ENCODE measurements at places on chromosomes 1 and 21. TPM values are rescaled to one million over a fixed set of nuclear protein-coding genes. Genes with fewer than 3 reads are reported as not detected.

The TNFRSF4 gene
- total RNA-seq: 0.25 TPM

The LDLRAD2 gene
- total RNA-seq: not detected

The IFI6 gene
- 53.9 TPM for total RNA-seq

The KCNA2 gene
- total RNA-seq: not detected

The TMEM240 gene
- total RNA-seq: 2.8 TPM

The OR2T33 gene
- not detected for total RNA-seq

DNA sequence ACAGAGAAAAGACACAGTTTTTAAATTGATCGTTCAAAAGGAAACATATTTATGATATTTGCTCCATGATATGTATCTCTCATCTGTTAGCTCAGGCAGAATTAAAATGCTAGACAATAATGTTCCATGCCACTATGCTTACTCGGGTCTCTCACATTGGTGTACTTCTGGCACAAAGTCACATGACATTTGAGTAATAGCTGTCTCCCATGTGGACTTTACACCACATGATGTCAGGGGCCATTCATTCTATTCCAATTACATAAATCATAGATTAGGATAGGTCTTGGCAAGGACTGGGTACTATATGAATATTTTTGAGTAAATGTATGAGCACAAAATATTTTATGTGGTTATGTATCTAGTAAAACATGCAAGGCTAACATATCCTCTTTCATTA lies 648.4 kb downstream of the PLA2G4A start:
- DNase-seq: no peak

DNA sequence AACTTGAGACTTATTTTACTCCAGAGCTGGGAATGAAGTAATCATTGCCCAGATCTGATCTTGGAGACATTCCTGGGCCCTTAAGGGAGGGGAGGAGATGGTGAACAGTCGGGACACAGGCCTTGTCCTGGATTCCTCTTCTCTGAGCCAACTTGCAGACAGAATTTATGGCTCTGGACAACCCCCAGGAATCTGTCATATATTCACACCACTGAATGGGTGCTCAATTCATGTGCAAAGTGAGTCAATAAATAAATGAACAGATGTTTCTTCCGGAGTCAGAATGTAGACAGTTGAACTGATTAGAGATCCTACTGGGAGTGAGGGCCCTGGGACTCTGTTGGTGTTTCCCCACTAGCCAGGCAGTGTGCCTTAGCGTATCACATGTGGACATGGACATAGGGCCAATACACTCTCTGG lies 2.6 kb downstream of the TUFT1 start:
- DNase-seq: peak; percentile 77

GRCh38 chr1:9294910-9295636 lies 2.4 kb downstream of the SPSB1 start:
- no peak for DNase-seq

DNA sequence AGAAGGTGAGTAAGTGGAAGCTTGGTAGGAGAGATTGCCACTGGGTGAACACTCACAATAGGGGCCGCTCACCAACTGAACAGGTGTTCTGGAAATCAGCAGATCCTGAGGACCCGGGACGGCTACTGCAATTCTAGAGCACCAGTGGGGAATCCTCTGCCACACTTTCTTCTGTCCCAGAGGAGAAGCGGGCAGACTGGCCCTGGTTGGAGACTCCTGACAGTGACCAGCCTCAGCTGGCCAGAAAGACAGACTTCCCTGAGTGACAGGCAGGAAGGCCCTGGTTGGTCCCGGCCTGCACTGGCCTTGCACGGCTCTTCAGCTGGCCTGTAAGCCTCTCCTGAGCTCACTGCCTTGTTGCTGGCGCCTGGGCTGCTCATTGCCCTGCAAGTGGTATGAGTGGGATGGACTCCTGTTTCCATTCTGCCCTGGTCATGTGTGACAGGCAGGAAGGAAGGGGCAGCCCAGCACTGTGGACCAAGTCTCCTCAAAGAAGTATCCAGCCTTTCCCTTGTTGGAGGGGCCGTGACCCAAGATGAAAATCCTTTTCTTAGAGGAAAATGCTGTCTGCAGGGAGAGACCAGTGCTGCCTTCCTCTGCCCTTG lies 34.5 kb downstream of the MAN1C1 start:
- no peak for DNase-seq

DNA sequence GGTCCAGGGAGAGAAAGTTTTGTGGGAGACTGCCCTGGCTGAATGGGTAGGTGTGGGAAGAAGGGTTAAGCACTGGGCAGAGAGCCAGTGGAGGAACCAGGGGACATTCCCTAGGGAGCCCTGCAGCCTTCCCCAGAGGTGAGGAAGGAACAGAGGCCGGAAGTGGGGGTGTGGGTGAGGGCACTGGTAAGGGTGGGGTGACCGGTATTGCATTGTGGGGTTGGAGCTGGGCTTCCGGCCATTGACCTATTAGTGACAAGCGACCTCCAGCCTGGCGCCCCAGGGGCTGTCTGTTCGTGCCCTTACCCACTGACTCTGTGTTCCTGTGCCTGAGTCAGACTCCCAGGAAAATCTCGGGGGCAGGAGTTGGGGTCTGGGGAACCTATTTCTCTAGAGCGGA lies 3.5 kb upstream of the TSPAN1 start:
- DNase-seq: no peak

DNA sequence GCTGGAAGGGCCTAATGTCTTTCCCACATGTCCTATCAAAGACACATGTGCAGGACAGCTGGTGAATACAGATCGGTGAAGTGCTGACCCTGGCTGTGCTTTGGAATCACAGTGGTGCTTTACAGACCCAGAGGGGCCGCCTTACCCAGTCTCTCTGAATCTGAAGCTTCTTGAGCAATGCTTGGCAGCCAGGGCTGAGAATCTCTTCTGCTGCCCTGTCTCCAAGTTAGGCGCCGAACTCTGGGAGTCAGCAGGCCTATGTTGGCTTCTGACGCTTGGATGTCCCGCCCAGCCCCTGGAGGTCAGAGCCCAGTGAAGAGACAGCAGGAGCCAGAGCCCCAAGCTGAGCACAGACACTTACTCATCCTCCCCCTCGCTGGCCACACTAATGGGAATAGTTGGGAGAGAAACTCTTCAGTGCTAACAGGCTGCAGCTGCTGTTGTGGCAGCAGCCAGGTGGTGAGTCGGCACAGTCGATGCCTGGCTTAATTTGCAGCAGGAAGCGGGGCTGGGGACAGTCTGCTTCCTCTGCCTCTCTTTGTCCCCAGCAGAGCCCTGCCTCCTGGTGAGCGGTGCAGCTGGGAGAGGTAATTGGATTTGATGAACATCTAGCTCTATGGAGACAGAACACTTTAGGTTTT lies 68.1 kb downstream of the URB2 start:
- peak; percentile 61 for DNase-seq

GRCh38 chr1:182430263-182431068 lies 19.5 kb upstream of the RGSL1 start:
- DNase-seq: no peak

GRCh38 chr1:230906226-230906625 lies 37.9 kb upstream of the C1orf198 start:
- DNase-seq: no peak

DNA sequence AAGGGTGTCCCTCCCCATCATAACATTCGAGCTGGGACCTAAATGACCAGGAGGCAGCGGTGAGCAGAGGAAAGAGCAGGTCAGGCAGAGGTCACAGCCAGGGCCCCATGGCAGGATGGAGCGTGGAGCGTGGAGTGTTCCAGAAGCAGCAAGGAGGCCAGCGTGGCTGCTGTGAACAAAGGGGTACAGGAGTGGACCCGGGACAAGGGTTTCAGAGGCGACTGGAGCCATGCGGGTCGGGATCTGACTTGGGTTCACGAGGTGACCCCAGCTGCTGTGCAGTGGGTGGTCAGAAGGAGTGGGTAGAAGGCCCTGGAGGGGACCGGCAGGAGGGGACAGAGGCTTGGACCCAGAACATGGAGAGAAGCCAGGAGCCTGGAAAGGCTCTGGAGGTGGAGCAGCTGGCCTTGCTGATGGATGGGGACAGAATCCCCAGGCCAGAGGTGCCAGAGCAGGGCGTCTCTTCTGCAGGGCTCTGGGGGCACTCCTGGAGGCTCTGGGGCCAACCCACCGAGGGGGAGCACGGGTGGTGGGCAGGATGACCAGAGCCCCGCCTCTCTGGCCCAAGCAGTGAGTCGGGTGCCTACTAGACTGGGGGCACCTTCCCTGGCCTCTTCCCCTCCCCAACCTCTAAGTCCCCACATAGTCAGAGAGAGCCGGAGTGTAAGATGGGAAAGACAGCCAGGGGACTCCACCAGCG lies 2.3 kb downstream of the CHD5 start:
- DNase-seq: no peak

- no peak for DNase-seq
Observed at GRCh38 chr1:51282605-51283004, 46.5 kb downstream of the RNF11 start.

DNA sequence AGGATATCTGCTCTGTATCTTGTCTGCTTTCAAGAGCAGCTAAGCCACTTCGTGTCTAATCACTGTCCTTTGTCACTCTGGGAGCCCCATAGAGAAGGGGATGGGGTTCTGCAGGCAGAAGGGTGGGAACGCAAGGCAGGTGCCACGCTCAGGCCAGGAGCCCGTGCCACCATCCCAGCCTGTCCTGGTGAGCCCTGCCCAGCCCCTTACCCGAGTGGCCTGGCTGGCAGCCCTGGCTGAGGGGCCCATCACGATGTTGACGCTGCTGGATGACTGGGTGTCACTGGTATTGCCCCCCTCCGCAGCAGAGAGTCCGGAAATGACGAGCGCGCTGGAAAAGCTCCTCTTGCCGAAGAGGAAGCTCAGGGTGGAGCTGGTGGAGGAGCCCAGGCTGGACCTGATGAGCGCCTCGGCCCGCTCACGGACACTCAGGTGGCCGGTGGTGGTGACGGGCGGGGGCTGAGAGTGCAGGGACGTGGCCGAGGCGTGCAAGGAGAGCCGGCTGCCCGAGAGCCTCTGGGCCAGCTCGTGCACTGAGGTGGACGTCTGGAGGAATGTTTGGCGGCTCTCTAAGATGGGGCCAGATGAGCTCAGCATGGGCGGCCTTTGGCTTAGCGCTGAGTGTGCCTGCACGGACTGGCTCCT lies 35.6 kb downstream of the NTPCR start:
- no peak for DNase-seq

- no peak for DNase-seq
Observed at GRCh38 chr21:38879912-38880576, 74.3 kb downstream of the ETS2 start.

GRCh38 chr21:43637530-43638158 lies 21.6 kb downstream of the HSF2BP start:
- DNase-seq: no peak

DNA sequence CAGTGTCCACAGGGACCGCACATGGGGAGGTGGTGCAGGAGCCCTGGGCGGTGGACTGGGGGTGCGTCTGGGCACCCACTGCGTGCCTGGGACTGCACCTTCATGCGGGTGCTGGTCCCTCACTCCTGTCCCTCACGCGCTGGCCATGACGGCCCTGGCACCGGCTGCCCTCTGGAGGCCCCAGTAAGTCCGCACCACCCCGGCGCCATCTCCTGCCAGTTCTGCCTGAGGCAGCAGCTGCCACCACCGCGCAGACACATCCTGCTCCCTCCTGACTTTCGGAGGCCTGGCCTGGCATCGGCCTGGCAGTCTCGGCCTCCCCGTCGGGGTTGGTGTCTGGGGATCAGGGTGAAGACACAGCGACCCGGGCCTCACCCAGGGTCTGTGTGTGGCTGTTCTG lies 64.8 kb downstream of the MORN1 start:
- DNase-seq: no peak

- DNase-seq: peak; percentile 35
Observed at GRCh38 chr1:43763497-43763973, 56.2 kb downstream of the ST3GAL3 start.

DNA sequence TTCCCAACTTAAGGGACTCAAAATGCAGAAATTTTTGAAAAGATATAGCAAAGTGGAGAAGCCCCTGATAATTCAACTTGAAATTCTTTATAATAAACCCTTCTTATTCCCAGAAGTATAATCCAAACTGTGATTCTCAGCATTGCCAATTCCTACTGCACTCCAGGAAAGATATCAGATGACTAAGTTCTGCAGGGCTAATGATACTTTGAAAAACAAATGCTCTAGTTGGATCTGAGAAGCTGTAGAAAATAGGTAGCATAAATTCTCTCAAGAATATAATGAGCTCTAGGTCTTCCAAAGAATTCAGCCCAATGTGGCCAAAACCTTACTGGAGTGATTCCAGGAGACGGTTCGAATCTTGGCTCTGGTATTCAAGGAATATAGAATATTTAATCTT lies 294.0 kb upstream of the PTBP2 start:
- no peak for DNase-seq

GRCh38 chr21:44414291-44415072 lies 40.8 kb upstream of the LRRC3 start:
- DNase-seq: no peak

- DNase-seq: peak; percentile 39
Observed at GRCh38 chr1:51421964-51422363, 91.6 kb upstream of the TTC39A start.

DNA sequence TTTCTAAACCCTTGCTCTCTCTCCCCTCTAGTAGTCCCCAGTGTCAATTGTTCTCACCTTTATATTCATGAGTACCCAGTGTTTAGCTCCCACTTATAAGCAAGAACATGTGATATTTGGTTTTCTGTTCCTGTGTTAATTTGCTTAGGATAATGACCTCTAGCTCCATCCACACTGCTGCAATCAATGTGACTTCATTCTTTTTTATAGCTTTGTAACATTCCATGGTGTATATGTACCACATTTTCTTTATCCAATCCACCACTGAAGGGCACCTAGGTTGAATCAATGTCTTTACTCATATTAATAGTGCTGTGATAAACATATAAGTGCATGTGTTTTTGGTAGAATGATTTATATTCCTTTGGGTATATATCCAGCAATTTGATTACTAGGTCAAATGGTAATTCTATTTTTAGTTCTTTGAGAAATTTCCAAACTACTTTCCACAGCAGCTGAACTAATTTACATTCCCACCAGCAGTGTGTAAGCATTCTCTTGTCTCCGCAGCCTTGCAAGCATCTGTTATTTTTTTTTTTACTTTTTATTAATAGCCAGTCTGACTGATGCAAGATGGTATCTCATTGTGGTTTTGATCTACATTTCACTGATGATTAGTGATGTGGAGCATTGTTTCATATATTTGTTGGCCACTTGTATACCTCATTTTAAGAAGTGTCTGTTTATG lies 277.8 kb downstream of the LTN1 start:
- DNase-seq: no peak

- DNase-seq: no peak
Observed at GRCh38 chr1:234940841-234941240, 187.8 kb downstream of the TOMM20 start.
